ENCODE measurements at places on chromosomes 2 and 18.

DNA sequence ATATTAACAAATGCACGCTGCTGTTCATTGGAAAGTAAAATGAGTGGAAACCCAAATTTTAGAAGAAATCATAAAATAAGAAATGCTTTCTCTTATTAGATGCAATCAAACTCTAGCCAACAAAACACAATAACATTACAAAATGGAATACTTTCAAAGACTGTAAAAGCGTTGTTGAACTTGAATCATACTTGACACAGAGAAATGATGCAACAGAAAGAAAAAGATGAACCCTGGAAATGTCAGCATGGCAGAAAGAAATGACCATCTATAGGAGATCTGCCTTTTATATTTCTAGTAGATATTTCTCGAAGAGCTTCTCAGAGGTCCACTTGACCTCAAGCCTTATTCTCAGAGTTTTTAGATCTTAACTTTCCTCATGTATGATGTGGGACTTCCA, 170.6 kb upstream of the MEIS1 start:
- no peak for DNase-seq

DNA sequence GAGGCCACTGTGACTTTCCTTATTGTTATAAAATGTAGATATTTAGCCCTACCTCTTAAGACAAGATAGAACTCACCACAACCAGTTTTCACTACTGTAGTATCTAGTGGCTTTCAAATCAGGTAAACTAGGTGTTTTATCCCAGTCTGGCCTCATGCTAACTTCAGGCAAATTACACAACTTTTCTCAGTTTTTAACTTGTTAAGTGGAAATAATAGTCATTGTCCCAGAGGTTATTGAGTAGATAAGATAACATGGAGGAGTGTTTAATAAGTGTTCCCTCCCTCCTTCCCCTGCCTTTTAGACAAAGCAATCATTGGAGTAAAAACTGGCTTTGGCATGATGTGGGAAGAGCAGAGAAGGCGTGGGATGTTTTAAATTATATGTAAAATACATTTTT, 27.3 kb downstream of the ANXA4 start:
- no peak for DNase-seq

GRCh38 chr2:2600366-2600765, 269.3 kb upstream of the MYT1L start:
- DNase-seq = no peak

DNA sequence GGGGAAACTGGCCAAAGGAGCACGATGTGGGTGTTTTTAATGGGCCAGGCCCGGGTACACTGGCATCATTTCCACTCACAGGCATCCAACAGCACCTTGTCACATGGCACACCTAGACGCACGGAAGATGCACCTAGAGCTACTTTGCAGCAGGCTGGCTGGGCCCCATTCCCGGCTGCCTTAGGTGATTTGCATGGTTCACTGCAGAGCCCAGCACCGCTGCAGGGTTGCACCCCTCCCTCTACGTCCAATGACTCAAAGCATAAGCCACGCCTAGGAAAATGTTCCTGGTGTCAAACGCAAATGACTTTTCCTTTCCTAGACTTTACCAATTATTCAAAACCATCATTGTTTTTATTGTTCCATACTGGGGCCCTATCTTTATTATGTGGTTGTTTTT, 222.9 kb downstream of the EIPR1 start:
- no peak for DNase-seq

DNA sequence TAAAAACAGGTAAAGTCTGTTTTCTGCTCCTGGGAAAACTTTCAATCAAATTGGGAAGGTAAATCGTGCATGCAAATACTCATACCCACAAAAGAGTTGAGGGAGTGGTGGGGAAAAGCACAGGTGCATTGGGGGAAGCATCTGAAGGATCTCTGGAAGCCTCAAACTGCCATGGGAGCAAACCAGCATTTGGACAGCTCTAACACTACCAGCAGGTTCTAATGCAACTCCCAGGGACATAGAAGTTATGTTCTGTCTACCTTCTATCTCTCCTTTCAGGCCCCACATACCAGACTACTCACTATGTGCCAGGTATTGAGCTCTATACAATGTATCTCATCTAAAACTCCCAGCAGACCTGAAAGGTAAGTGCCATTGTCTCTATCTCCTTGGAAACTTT, 933.7 kb downstream of the NRXN1 start:
- no peak for DNase-seq

GRCh38 chr2:11750422-11750821, 4.0 kb downstream of the LPIN1 start:
- DNase-seq = no peak

- no peak for DNase-seq
Measured at GRCh38 chr2:58594175-58594574, 353.1 kb upstream of the FANCL start.

DNA sequence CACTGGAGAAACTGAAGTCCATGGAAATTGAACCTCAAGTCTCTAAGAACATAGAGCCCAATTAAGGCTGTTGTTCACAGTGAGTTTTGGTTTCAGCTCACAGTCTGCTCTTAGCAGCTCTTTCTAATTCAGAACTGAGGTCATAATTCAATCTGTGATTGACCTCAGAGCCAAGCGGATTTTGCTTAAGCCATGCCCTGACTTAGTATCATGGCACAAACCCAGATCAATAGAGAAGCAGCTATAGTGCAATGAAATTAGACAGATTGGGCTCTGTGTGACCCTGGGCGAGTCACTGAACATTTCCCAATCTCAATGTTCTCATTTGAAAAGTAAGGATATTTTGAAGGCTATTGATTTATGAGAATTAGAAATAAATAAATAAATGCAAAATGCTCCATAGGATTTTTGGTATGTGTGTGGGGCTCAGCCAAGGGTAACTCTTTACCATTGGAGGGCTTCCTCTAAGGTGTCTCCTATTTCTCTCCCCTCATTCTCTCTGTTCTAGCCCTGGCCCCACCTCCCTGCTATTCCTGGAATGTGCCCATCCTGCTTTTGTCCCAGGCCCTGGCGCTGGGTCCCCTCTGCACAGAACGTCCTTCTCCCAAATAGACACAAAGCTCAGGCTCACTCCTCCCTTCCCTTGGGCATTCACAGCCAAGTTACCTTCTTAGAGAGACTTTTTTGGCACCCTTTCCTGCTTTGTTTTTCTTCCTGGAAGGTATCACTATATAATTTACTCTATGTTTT, 239.6 kb downstream of the LPIN1 start:
- no peak for DNase-seq

- no peak for DNase-seq
Measured at GRCh38 chr18:77014538-77014937, 118.0 kb downstream of the MBP start.

DNA sequence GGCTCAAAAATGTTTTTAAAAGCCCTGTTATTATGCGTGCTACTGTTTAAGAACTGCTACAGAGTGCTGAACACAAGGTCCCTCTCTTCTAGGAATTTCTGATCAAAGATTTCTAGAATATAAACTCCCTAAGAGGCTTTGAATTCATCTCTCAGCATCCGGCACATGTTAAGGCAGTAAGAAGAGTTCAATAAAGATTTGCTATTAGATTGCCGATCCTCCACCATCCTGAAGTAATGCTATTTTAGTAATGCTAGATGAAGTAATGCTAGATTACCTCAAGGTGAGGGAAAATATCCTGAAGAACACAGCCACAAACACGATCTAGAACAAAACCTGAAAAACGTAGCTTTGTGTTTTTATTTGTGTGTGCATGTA, 949 bp upstream of the MYL12B start:
- no peak for DNase-seq

GRCh38 chr2:241067501-241068135, 34.5 kb downstream of the MTERF4 start:
- no peak for DNase-seq

GRCh38 chr18:21703241-21703820, 1.2 kb downstream of the ABHD3 start:
- DNase-seq = no peak

DNA sequence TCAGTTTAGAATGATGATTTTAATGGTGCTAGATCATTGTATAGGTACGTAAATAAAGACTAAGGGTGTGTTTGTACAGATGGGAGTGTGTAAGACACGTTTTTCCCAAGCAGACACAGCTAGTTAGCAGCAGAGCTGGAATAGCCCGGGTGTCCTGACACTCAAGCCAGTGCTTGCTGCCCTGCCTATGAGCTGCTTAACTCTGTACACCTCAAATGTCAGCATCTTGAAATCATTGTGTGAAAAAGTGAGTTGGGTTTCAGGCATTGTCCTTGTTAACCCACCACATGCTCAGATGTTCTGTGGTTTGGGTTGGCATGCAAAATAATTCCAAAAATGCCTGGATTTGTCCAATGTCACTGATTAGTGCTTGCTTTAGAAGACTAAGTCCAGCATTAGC, 13.0 kb upstream of the TET3 start:
- DNase-seq = no peak

GRCh38 chr18:22332590-22332989, 85.1 kb downstream of the CTAGE1 start:
- no peak for DNase-seq

GRCh38 chr2:12733846-12734245, 17.1 kb downstream of the TRIB2 start:
- no peak for DNase-seq

DNA sequence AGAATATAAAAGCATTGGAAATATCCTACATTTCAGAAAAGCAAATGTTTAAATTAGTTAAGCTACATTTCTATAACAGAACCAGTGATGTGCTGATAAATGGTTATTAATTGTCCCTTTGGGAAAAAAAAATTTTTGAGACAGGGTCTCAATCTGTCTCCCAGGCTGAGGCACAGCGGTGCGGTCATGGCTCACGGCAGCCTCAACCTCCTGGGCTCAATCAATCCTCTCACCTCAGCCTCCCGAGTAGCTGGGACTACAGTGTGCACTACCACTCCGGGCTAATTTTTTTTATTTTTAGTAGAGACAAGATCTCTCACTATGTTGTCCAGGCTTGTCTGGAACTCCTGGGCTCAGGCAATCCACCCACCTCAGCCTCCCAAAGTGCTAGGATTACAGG, 194.8 kb upstream of the SALL3 start:
- DNase-seq = no peak

GRCh38 chr2:1747065-1747941, 3.0 kb upstream of the PXDN start:
- no peak for DNase-seq

GRCh38 chr18:2963048-2963447, 49.9 kb downstream of the LPIN2 start:
- no peak for DNase-seq

GRCh38 chr2:188997263-188997662, 23.1 kb downstream of the COL3A1 start:
- DNase-seq = no peak

DNA sequence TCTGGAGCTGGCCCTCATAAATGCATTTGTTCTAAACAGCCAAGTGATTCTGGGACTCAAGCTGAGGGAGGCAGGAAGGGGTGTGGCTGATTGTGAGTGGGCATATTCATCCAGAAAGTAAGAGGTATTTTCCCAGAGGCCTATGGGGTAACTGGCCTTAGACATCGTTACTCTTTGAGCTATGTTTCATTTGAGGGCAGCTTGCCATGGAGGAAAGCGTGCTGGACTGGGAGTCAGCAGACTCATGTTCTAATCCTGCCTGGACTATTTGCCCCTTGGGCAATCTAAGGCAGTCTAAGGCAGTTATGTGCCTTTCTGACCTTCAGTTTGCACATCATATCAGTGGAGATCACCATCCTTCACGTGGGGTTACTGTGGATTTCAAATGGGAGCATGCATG, 93.5 kb upstream of the SLC14A2 start:
- DNase-seq = no peak
